Fibroblast of lung (primary cell): ENCODE measurements at places on chromosomes 16 and 17.

DNA sequence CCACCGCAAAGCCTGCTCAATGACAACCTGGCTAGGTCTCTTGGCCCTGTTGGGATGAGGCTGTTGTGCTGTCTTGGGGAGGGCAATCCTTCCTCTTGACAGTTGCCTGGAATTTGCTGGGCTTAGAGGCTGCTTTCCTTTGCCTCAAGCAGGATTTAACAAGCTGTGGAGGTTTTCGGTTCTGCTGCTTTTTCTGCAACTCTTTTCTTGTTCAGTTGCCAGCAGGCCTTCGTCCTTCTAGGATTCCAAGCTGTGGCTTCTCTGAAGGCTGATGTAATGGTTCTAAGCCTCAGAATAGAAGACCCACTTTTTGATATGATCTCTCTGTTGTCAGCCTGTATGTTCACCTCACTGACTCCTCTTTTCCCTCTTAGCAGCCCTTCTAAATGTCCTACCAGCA is 149.5 kb upstream of the HS3ST4 start:
- H3K27ac ChIP-seq = no peak overlapping the region
- DNase-seq = no peak
- H3K4me3 ChIP-seq = no peak overlapping the region
- H3K27me3 ChIP-seq = no peaks in the 10 kb centered on the region
- H3K36me3 ChIP-seq = no peaks in the 10 kb centered on the region

DNA sequence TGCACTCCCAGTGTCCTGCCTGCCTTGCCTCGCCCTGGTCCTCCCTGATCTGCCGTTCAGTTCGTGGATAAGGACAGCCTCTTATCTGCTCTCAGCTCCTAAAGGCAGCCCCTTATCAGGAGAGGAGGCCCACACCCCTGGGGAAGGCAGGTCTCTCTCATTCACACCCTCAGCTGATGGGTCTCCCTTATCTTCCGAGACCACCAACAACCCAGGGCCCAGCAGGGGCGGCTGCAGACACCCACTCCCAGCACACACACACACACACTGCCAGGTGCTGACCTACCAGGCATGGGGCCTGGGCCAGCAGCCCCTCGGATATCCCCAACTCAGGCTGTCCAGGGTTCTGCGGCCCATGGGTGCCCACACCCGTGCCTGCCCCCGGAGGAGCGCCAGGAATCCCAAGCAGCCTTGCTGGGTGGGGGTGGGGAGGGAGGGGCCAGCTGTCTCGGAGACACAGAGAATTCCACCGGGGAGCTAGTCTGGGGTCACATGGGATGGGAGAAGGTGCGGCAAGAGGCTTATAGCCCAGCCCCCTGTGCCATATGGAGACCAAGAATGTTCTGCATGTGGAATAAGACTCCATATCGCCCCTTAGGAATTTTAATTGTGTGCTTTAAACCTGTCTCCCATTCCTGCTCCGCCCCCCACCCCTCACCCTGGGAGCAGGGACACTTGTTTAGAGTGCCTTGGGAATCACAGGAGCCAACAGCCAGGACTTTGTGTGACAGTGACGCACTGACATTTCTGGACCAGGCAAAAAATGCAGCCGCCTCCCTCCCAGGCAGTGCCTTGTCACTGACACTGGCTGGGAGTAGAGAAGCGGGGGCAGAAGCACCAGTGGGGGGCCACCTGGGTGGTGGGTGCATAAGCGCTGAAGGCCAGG is 41.9 kb upstream of the EMP2 start:
- no peak overlapping the region for H3K4me3 ChIP-seq
- no peaks in the 10 kb centered on the region for H3K36me3 ChIP-seq
- no peaks in the 10 kb centered on the region for H3K4me1 ChIP-seq
- H3K27ac ChIP-seq = no peak overlapping the region
- no peak for DNase-seq

- H3K27ac ChIP-seq = no peak overlapping the region
- H3K4me3 ChIP-seq = no peak overlapping the region
- H3K4me1 ChIP-seq = no peaks in the 10 kb centered on the region
- no peak for DNase-seq
Observed at GRCh38 chr16:23478566-23478965, 25.6 kb upstream of the COG7 start.

DNA sequence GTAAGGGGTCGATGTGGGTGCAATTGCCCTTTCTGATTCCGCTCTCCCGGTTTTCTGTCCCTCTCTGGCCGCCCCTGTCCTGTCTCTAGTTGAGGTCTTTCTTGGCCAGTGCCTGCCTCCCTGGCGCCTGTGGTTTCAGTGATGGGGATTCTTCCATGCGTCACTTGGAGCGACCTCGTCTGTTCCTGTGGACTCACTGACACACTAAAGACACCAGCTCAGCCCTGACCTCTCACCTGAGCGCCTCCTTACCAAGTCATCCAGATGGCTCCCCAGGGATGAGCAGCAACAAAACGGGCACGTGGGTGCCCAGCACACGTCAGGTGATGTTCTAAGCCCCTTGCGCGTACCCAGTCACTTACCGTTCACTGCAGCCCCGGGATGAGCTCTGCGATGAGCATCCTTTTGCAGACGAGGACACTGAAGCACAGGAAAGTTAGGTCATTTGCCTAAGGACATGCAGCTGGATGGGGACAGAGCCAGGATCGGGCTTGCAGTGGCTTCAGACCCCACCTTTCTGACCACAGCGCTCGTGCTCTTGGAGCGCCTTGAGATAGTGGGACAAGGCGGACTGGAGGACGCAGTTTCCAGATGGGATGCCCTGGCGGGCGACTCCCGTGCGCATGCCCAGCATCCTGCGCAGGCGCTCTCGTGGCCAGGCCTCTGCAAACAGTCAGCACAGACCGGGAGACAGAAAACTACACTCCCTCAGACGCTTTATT is 11.5 kb upstream of the LGALS3BP start:
- peaks cover 19% of the 10 kb centered on the region for H3K36me3 ChIP-seq
- no peak overlapping the region for H3K27ac ChIP-seq
- DNase-seq = no peak
- H3K4me3 ChIP-seq = no peak overlapping the region
- peaks cover 3% of the 10 kb centered on the region for H3K4me1 ChIP-seq
- H3K27me3 ChIP-seq = no peaks in the 10 kb centered on the region

DNA sequence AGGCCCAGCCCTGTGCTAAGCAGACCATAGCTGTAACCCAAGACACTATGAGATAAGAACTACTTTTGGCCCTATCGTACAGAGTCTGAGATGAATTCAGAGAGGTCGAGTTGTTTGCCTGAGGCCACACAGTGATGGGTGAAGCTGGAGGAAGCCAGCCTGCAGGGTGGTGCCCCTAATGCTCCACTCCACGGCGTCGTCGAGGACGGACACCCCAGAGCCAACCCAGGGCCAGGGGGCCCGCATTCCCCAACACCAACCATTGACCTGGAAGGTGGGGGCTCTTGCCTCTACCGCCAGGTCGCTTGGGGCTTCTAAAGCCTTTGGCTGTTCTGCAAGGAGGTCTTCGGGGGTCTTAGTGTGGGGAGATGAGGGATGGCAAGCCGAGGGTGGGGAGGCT is 84.1 kb downstream of the IRF8 start:
- no peak overlapping the region for H3K4me3 ChIP-seq
- no peaks in the 10 kb centered on the region for H3K4me1 ChIP-seq
- H3K27me3 ChIP-seq = peaks cover 13% of the 10 kb centered on the region
- H3K27ac ChIP-seq = no peak overlapping the region
- H3K36me3 ChIP-seq = no peaks in the 10 kb centered on the region

DNA sequence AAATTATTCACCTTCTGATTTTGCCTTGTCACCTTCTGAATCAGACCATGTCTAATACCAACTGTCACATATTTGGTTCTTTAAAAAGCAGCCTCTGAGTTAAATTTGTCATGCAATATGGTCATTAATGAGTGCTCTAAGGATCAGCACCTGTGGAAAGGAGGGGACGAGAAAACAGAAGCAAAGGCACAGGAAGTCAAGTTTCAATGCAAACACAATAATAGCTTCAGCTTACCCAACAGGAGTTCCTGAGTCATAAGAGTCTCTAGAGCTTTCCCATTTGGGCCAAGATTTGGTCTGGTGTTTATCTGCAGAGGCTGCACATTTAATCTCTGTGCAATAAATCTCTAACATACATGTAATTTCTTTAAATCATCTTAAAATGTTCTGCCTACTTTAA is 889.8 kb downstream of the CDH8 start:
- no peaks in the 10 kb centered on the region for H3K36me3 ChIP-seq
- no peak for DNase-seq
- no peak overlapping the region for H3K4me3 ChIP-seq
- no peak overlapping the region for H3K27ac ChIP-seq

DNA sequence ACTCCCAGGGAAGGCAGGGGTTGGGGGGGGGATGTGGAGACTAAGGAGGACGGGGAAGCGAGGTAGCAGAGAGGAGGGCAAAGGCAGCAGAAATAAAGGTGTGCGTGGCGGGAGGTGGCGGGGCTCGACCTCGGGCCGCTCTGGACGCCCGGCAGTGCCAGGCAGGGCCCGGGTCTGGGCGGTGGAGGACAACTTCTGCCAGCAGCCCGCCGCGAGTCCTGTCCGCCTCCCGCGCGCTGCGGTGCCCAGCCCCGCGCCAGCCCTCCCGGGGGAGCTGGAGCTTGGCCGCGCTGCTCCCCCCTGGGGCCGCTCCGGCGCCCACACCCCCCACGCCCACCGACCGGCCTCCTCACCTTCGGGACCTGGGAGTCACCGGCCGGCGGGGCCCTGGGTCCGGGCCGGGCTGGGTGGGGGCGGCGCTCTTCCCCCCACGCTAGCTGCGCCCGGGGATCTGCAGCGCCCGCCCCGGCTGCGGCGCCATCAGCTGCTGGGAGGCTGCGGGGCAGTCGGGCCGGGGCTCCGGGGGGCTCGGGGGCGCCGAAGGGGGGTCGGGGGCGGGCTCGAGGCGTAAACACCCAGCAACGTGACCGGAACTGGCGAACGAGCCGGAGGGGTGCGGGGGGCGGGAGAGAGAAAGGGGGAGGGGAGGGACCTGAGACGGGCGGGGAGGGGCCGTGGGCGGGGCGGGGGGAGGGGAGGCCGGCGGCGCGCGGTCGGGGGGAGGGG is at the start of gene CCDC92B:
Gene CCDC92B (minus strand): TSS at position 595 of the 726 bp plus-strand sequence. CDS start 14,507 bp downstream, outside the sequence.
- H3K36me3 ChIP-seq = no peaks in the 10 kb centered on the region
- H3K27ac ChIP-seq = no peak within 1 kb of the TSS
- H3K4me1 ChIP-seq = no peaks in the 10 kb centered on the region
